ENCODE measurements at places on chromosomes 11 and 22. TPM values are rescaled to one million over a fixed set of nuclear protein-coding genes. Genes with fewer than 3 reads are reported as not detected.

CBLIF gene
- not detected for total RNA-seq

GRCh38 chr11:134795017-134795416 is 383.0 kb upstream of the B3GAT1 start:
- DNase-seq: no peak

C11orf21 gene
- total RNA-seq: not detected

DNA sequence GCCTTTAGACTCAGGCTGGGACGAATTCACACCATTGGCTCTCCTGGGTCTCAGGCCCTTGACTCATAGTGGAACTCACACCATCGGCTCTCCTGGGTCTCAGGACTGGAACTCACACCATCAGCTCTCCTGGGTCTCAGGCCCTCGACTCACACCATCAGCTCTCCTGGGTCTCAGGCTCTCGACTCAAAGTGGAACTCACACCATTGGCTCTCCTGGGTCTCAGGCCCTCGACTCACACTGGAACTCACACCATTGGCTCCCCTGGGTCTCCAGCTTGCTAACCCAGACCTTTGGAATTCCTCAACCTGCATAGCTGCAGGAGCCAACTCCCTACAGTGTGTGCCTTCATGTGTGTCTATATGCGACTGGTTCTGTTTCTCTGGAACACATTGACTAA is 56.7 kb downstream of the SHISAL1 start:
- DNase-seq: no peak

- DNase-seq: no peak
These were observed 22.5 kb downstream of the PRDM10 start for GRCh38 chr11:129980086-129980485.

DNA sequence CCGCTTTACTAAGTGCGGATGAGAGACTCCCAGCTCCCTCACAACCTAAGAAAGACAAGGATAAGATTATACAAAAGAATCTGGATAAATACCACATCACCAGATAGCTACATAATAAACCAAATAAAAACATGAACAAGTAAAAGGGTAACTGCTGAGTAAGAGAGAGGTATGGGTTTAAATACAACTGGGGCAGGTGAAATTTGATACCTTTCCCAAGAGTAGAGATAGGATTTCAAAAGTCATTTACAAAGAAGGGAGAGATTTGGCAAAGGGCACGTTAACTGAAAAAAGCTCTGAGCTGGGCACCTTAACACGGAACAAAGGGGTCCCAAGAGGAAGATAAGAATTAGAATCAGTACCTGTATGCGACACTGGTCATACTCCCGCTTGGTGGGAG is 1.7 kb downstream of the UBXN1 start:
- no peak for DNase-seq

- DNase-seq: no peak
These were observed 119.2 kb downstream of the ME3 start for GRCh38 chr11:86553265-86553664.

PRDM10 gene
- total RNA-seq: 4.3 TPM

All from SK-MEL-5 (cell line).